T-helper 22 cell (primary cell): ENCODE measurements at places on chromosomes 5 and 9.

- DNase-seq = no peak
Measured at GRCh38 chr5:179226696-179227095, 118.6 kb downstream of the ADAMTS2 start.

DNA sequence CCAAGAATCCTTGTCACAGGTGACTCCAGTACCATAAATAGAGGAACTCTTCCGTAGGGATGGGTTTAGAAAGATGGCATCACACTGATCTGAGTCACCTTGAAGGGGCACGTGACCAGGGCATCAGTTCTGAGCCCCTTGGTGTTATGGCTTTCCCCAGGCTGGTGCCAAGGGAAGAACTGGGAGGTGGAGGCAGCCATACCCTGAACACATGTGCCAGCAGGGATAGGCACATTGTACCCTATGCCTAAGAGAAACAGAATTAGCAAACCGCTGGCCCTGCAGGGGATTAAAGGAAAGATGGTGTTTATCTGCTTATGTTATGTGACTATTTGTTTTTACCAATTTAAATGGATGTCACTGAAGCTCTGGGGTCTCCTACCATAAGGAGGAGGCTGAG, 196.2 kb downstream of the RGS3 start:
- no peak for DNase-seq

- no peak for DNase-seq
Measured at GRCh38 chr5:36403632-36404311, 102.1 kb upstream of the RANBP3L start.

DNA sequence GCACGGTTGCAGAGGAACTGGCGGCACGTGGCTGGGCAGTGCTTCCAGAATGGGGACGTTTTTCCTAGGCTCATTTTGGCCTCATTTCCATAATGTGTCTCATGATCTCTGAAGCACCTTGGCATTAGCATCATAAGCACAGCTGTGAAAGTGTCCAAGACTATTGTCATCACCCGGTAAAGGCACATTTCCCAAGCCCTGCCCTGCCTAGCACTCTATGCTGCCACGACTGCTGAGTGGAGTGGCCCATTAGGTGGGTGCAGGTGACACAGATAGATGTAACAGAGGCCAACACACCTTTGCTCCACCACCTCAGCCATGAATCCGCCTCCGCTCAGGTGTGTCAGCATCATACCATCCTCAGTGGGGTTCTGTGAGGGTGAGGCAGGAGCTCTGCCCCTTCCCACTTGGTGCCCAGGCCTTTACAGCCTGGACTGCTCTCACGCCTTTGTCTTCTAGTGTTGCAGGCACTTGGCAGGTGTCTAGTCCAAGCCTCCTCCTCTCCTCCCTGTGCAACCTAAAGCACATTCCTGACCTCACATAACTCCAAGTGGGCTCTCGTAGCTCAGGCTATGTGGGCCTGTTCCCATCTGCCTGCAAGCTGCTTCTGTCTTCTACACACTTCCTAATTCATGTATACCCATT, 213.0 kb downstream of the FSTL4 start:
- no peak for DNase-seq

DNA sequence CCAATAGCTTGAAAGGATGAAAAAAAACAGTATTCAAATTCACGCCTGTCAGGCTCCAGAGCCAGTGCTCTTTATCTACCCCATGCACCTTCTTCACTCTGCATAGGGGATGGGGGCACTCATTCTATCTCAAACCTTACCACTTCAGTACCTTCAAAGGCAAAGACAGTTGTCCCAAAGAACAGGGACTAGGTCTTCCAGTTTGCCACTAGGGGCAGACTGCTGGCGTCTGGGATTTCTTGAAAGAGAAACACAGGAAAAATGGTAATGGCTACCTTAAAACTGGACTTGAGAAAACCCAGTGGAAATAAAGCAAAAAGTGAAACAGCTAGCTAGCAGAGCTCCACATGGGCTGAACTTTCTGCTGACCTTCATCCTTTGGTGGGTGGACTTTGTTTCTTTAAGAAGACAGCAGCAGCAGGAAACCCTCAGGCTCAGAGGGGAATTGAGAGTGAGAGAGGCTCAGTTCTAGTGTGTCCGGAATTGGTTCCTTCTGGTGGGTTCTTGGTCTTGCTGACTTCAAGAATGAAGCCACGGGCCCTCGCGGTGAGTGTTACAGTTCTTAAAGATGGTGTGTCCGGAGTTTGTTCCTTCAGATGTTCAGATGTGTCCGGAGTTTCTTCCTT, 41.0 kb upstream of the SLC36A1 start:
- no peak for DNase-seq

DNA sequence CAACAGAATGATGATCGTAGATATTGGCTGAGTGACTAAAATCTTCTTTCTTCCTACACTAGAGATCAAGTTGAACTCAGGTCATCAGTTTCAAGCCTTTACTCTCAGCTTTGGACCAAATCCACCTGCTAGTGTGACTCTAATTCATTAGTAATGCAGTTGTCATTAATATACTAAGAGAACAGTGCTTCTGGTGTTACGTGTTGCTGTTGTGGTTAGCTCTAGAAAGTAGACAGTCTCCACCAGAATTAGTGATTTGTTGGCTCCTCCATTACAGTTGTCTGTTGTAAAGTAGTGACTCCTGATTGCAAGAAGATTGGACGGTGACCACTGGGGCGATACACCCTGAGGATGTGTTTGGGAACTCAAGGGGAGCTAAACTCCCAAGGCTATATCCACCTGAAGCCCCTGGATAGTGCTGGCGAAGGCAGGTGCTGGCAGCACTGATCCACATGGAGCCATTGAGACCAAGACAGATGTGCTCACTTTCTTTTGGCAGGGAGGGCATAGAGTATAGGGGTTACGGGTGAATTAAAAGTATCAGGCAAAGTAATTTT, 3.1 kb downstream of the CAMK4 start:
- DNase-seq = no peak

DNA sequence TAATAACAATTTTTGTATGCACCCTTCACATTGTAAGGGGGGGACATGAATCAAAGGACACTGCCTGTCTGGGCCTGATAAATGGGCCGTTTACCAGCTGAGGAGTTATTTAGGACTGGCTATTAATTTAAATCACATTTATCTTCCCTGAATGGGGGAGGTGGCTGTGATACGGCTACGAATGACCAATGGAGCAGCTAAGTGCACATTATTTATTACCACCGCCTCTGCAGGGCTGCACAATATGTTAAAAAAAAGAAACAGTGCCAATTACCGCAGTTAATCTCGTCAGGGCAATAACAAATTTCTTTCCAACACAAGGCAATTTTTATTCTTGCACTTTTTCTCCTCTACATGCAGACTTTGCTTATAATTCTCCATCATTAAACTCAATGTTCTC, 318.4 kb downstream of the IRX2 start:
- no peak for DNase-seq

DNA sequence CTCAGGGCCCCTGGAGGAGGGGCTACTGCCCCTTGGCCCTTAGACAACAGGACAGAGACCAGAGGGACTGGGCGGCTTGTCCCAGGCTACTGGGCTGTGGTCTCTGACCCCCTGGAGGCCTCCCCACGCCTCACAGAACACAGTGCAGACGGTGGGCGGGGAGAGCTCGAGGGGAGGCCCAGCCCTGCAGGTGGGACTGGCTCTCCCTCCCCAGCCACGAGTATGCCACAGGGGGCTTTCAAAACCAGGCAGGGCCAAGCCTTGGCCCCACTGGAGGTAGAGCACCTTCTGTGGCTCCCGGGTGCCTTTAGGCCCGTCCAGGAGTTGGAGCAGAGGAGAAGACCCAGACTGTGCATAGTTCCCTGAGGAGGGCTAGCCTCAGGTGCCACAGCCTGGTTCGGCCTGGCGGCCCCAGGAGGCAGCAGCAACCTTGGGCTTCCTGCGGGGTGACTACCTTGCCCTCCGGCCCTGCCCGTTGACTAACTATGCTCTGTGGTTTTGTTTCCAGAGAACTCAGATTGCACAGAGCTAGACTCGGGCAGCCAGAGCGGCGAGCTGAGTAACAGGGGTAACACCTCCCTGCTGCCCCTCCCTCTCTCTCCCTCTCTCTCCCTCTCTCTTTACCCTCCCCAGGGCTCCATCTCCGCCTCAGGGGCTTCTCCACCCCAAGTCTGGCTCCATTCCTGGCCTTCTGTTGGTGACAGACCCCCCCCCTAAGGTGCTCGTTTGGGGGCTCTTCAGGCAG, 15.5 kb downstream of the CARD19 start:
- no peak for DNase-seq

DNA sequence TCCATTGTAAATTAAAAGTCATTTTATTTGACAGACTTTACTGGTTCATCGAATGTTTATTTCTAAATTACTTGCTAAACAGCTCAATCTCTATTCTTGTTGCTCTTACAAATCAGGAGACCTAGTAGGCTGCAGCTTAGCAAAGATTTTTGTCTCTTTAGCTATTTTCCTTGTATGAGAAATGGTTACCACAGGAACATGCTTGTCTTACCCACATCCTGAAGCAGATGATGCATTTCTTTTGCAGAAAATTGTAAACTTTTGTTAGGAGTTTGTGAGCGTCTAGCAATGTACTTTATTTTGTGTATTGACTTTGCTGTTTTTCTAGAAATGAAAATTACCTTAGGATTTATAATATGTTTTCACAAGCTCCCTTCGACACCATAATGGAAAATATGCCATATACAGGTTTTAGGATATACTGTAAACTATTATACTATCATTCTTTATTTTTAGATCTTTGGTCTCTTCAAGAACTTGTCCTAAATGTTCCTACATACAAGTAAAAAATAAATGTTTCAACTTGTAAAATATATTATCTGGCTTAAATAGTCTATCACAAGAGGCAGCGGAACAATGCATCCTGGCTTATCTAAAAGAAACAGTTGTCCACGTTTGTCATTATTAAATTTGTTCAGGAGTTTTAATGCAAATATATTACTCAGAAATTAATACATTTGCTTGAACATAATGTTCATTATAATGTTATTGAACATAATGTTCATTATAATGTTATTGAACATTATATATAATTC, 54.1 kb downstream of the SPEF2 start:
- no peak for DNase-seq
